ENCODE measurements at places on chromosomes 5 and 9. TPM values are rescaled to one million over a fixed set of nuclear protein-coding genes. Genes with fewer than 3 reads are reported as not detected.

DNA sequence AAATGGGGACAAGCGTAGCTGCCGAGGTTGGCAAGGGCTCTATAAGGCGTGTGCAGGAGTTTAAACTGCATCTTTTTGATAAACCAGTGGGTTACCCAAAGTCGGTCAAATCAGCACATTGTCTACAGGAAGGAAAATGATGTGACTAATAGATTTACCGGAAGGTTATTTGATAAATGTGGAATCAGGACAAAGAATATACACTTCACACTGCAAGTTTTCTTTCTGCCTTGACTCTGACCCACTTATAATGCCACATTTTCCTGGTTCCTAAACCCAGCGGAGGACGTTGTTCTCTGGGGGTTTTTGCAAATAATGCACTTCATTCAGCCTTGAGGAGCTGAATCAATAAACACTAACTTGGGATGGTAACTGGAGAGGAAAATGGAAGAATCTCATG, 76.8 kb downstream of the TTLL11 start:
- no peak for DNase-seq

- DNase-seq: no peak
These were observed 319.9 kb downstream of the RAB3C start for GRCh38 chr5:58902765-58903164.

DNA sequence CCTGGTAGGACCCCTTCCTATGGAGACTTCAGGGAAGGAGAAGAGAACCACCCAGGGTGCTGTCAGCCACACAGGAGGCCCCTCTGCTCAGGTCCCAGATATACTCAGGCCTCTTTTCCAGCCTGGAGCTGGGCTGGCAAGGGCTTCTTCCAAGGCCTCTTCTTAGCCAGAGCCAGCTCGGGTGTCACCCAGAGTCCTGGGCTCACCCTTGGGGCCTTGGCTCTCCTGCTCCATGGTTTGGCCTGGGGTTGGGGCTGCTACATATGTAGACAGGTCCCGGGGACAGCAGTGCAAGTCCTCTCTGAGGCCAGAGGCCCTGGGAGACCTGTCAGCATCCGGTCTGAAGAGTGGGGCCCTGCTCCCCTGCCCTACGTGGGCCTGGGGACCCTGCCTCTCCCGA, 22.8 kb downstream of the PAEP start:
- no peak for DNase-seq

GRCh38 chr5:65926893-65927292, 518 bp downstream of the ERBIN start:
- no peak for DNase-seq

GRCh38 chr9:129336601-129337331, 158.7 kb upstream of the IER5L start:
- no peak for DNase-seq

DNA sequence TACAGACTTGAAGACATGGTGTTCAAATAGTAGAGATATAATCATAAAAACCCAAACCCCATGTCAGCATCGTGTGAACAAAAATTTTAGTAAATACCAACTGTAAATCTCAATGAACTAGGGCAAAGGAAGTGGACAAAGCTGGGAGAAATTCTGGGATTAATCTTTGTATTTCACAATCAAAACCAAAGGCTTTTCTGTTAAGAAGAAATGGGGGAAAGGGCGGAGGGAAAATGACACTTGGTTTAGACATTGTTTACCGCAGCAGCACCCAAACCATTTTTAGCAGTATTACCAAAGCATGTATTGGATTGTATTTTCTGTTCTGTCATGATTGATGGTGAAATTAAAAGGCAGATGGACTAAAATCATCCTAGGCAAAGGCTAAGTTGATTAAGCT, 134.2 kb upstream of the PRSS3 start:
- no peak for DNase-seq

DNA sequence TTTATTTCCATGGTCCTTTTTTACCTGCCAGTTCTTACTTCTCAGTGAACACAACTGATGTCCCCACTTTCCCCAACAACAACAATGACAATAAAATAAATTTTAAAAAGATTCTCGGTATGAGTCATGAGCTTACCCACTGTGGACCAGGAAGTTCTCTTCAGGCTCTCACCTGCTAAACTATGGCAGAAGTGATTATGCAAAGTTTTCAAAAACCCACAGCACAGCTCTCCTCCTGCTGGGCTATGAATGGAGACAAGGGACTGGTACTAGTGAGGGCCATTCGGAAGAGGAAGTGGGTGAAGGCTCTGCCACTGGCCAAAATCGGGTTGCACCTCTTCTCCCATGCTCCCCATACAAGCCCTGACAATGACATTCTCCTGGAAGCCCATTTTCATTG, 429.4 kb downstream of the PIK3R1 start:
- no peak for DNase-seq

The C7 gene
- total RNA-seq: not detected

The ZFP2 gene
- total RNA-seq: 0.29 TPM

DNA sequence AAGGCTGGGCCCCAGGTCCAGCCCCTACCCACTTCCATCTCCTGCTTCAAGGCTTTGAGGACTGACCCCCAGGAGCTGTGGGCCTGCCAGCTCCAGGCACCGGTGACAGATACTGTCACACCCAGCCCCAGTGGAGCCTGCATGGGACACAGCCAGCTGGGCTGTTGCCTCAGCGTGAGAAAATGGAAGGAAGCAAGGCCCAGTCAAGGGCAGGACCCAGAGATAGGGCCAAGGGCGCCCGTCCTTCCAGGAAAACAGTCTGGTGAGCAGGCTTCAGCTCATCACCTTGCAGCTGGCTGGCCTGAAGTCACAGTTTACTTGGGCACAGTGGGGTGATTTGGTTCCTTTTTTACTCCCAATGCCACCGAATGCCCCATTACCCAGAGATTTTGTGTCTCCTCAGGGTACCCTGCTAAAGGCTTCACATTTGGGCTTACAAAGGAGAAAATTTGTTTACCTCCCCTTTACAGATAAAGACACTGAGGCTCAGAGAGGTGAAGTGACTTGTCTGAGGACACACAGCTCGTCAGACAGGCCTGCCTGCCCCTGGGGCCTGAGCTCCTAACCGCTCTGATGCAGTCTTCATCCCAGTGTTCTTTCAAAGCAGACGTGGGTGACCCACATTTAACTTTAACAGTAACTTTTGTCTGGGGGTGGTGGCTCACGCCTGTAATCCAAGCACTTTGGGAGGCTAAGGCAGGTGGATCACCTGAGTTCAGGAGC, 21.5 kb upstream of the WDR38 start:
- no peak for DNase-seq

The DBN1 gene
- 430 TPM for total RNA-seq

DNA sequence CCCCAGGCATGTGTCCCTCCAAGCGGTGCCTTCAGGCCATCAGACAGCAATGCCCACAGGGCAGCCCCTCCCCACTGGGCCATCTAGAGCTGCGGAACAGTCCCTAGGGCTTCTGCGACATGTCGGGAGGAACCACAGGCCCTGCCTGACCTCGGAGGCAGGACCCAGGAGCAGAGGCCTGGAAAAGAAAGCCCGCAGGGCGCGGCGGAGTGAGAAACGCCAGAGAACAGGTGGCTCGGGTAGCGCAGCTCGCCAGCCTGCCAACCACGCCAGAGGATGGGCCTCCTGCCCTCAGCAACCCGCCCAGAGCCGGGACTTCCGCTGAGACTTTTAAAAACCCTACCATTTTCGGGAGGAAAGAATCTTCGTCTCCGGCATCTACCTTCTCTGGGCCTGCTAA, 715 bp downstream of the LCN8 start:
- no peak for DNase-seq

DNA sequence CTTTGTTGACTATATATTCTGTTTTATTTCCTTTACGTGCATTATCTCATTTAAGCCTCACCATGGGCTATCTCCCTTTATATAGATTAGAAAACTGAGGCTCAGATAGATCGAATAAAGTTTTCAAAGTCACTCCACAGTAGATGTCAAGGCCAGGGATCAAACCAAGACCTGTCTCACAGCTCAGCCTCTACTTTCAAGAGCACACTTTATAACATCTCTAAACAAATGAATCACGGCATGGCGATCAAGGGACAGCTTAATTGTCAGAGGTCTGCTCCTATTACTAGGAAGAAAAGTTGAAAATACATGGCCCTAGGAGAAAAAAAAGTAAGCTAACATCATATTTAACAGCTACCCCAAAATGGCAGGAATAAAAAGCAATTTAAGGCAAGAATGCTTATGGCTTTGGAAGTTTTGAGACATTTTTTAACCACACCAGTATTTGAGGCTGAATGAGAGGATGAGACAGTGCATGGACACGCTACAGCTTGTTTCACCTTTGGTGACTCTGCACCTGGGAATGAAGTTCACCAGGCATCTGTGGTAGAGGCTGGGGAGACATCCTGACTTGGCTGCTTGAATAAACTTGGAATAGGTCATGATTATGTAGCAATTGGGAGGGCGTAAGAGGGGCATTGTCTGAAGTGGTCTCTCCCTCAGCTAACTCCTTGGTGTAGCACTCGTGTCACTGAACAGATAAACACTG, 486.8 kb upstream of the WWC1 start:
- DNase-seq: no peak

The CER1 gene
- total RNA-seq: not detected

The FGD3 gene
- total RNA-seq: 0.58 TPM

Data from epithelial cell of proximal tubule (primary cell).